ENCODE measurements at places on chromosomes 3 and 15. TPM values are rescaled to one million over a fixed set of nuclear protein-coding genes. Genes with fewer than 3 reads are reported as not detected.

DNA sequence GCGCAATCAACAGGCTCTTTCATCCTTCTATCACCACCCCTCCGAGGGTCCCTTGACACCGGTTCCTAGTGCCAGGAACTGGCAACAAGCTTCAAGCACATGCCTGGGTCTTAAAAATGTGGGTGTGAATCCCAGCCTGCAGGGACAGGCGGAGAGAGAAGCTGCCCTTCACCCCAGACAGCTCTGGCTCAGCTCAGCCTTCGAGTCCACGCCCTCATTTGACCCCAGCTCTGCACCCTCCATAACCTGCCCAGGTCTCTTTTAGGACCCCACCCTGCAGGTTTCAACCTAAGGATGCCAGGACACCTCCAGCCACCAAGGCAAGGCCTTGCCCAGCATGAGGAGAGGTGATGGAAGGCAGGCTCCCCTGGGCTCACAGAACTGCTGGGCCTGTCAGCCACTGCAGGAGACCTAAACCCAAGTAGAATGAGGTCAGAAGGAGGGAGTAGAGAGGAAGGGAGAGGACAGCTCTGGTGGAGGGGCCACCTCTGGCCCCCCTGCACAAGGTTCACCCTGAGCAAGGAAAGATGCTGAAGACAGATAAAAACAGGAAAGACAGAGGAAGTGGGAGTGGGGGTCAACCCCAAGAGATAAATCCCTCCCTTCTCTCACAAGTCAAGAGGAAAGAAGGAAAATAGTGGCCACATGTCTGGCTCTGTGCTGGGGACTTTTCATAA is 2.6 kb upstream of the LOXL1 start:
- peak overlapping the region; percentile 94 for H3K27ac ChIP-seq
- peaks cover 58% of the 10 kb centered on the region for H3K4me1 ChIP-seq
- H3K4me3 ChIP-seq, result peak overlapping the region; percentile 29

DNA sequence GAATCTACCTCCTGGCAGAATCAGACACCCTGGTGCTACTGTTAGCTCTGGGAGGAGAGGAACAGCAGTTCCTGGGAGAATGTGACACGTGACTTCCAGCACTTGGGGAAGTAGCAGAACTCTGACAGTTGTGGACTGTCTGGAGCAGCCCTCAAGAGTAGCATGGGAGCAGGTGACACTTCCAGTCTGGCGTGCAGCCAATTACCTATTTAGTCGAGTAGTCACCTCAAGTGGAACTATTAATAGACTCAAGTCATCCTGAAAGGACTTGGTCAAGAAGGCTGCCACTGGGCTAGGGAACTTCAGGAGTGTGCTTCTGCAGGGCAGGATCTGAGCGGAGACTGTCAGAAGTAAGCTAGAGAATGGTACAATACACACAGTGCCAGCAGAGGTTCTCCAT is 62.3 kb downstream of the MTHFS start:
- no peak overlapping the region for H3K4me3 ChIP-seq
- DNase-seq, result no peak
- no peak overlapping the region for H3K27ac ChIP-seq
- no peaks in the 10 kb centered on the region for H3K36me3 ChIP-seq
- no peaks in the 10 kb centered on the region for H3K27me3 ChIP-seq
- no peaks in the 10 kb centered on the region for H3K4me1 ChIP-seq

- no peak for DNase-seq
- H3K36me3 ChIP-seq, result no peaks in the 10 kb centered on the region
- H3K4me1 ChIP-seq, result no peaks in the 10 kb centered on the region
- no peak overlapping the region for H3K4me3 ChIP-seq
- H3K27ac ChIP-seq, result no peak overlapping the region
- peaks cover 13% of the 10 kb centered on the region for H3K27me3 ChIP-seq
These were observed 7.5 kb upstream of the PCSK6 start for GRCh38 chr15:101497017-101497416.

DNA sequence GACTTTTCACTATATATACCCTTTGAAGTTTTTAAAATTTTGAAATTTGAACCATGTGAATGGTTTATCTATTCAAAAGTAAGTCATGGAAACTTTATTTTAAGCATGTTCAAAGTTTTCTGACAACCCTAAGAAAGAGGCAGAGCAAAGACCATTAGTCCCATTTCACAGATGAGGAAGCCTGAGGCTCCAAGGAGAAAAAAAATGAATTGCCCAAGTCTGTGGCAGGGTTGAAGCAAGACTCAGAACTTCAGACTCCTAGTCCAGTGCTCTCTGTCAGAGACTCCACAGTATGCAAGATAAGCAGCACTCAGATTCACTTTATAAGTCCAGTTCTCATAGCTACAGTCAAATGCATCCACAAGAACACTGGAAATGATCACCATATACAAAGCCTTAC is 4.5 kb downstream of the RAB43 start:
- H3K27me3 ChIP-seq, result no peaks in the 10 kb centered on the region
- H3K4me1 ChIP-seq, result peaks cover 12% of the 10 kb centered on the region
- peaks cover 13% of the 10 kb centered on the region for H3K36me3 ChIP-seq
- H3K27ac ChIP-seq, result no peak overlapping the region

DNA sequence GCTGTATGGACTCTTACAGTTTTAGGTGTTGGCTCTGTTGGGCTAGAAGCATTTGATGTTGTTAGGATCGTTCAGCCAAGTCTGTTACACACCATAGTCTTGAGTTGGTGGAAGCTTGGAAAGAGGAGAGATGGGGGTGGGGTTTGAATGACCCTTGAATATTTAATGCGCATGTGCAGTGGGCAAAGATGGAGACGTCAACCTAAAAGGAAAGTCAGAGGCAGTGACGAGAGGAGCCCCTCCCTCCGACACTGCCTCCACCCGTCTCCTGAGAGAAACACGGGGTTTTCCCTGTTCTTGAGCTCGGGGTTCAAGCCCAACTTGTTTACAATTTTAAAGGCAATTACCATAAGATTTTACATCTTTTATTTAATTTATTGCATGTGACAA is 311.4 kb downstream of the SHQ1 start:
- no peak overlapping the region for H3K4me3 ChIP-seq
- no peaks in the 10 kb centered on the region for H3K36me3 ChIP-seq
- H3K27ac ChIP-seq, result no peak overlapping the region
- DNase-seq, result no peak
- peaks cover 14% of the 10 kb centered on the region for H3K27me3 ChIP-seq
- H3K4me1 ChIP-seq, result no peaks in the 10 kb centered on the region

GRCh38 chr15:100899601-100900000 is 19.6 kb upstream of the LRRK1 start:
- no peak overlapping the region for H3K4me3 ChIP-seq
- H3K27ac ChIP-seq, result no peak overlapping the region
- no peaks in the 10 kb centered on the region for H3K36me3 ChIP-seq
- no peaks in the 10 kb centered on the region for H3K27me3 ChIP-seq

GRCh38 chr3:100113723-100114412 is 433 bp downstream of the FILIP1L start:
- H3K27me3 ChIP-seq, result no peaks in the 10 kb centered on the region
- no peak overlapping the region for H3K27ac ChIP-seq
- H3K4me1 ChIP-seq, result no peaks in the 10 kb centered on the region
- H3K4me3 ChIP-seq, result no peak overlapping the region

GRCh38 chr15:71239592-71240364 is 124.5 kb downstream of the THSD4 start:
- no peaks in the 10 kb centered on the region for H3K27me3 ChIP-seq
- H3K27ac ChIP-seq, result no peak overlapping the region
- no peak for DNase-seq
- peaks cover 4% of the 10 kb centered on the region for H3K4me1 ChIP-seq
- no peaks in the 10 kb centered on the region for H3K36me3 ChIP-seq

- no peaks in the 10 kb centered on the region for H3K36me3 ChIP-seq
- H3K4me3 ChIP-seq, result no peak overlapping the region
- H3K27ac ChIP-seq, result no peak overlapping the region
- H3K4me1 ChIP-seq, result no peaks in the 10 kb centered on the region
- no peaks in the 10 kb centered on the region for H3K27me3 ChIP-seq
These were observed 180.0 kb downstream of the CD47 start for GRCh38 chr3:107910713-107911259.

DNA sequence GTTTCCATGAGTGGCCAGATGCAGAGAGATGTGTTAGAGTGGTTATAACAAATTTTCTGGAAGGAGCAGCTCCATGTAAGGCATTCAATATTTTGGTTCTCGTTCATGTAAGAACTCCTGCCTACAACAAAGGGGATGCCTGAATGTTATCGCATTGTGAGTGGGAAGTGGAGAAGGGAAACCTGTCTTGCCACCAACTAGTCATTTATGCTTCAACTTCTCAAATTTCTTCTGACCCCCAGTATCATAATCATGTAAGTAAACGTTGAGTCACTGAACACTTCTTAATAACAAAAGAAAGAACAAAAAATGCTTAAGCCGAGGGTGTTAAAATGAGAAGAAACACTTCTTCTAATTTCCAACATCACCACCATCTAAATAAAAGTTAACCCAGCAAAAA is 62.0 kb upstream of the MRPL3 start:
- no peak overlapping the region for H3K4me3 ChIP-seq
- no peaks in the 10 kb centered on the region for H3K27me3 ChIP-seq
- H3K4me1 ChIP-seq, result peaks cover 12% of the 10 kb centered on the region

- no peak overlapping the region for H3K27ac ChIP-seq
- DNase-seq, result no peak
- no peaks in the 10 kb centered on the region for H3K36me3 ChIP-seq
These were observed 96.3 kb upstream of the ALDH1A3 start for GRCh38 chr15:100783291-100783690.

DNA sequence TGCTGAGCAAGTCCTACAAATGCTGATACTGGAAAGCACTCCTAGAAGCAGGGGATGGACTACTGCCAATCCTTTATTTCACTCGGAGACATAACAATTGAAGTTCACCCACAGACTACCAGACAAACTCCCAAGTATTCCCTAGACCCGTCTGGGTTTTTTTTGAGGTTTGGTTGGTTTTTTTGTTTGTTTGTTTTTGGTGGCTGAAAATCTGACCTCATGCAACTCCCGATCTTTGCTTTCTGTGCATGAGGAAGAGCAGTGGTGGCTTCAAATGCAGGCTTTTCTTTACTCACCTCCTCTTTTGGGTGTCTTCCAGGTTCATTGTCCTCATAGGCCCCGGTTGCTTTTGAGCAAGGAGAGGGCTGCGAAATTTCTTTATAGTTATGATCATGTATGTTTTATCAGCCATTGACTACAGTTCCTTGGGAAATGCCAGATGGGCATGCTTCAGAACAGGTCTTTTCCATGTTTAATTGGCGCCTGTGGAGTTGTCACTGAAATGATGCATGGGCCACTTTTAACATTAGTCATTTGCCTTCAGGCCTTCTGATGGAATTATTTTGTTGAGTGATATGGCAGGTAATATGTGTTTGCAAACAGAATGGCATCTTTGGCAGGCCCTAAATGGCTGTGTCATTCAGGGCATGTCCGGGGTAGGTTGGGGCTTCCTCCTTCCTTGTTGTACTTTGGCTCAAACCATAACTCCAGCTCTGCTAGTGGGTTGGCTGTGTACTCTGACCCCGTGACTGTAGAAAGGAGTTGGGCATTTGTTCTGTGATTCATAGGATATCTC is 81.3 kb upstream of the ZBED2 start:
- peaks cover 32% of the 10 kb centered on the region for H3K4me1 ChIP-seq
- H3K4me3 ChIP-seq, result peak overlapping the region; percentile 69
- no peak overlapping the region for H3K27ac ChIP-seq
- peak; percentile 75 for DNase-seq
- H3K36me3 ChIP-seq, result no peaks in the 10 kb centered on the region

DNA sequence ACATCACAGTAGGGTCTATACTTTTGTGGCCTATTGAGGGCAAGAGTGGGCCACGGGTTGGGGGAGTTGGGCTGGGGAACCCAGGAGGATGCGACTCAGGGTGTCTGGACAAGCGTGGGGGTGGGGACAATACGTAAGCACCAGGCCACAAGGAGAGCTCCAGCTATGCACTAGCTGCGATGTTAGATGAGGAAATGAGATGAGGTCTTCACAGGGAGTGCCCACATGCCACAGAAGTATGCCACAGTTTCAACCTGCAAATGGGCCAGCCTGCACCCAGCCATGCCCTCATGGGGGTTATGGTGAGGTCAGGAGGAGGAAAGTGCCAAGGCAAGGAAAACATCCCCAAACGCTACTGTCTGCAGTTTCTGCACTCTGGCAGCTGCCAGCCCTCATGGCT is 30.5 kb downstream of the CACNA2D2 start:
- no peaks in the 10 kb centered on the region for H3K27me3 ChIP-seq
- no peak for DNase-seq
- peaks cover 7% of the 10 kb centered on the region for H3K4me1 ChIP-seq
- H3K4me3 ChIP-seq, result no peak overlapping the region
- H3K36me3 ChIP-seq, result no peaks in the 10 kb centered on the region
- no peak overlapping the region for H3K27ac ChIP-seq

The KLHDC8B gene
- 30.2 TPM for total RNA-seq

The CPNE4 gene
- 1.9 TPM for total RNA-seq

The SIDT1 gene
- not detected for total RNA-seq

The CCDC33 gene
- total RNA-seq, result 0.96 TPM

The MYO1E gene
- 244 TPM for total RNA-seq

The PDE12 gene
- 15.3 TPM for total RNA-seq

The ACKR2 gene
- 2.1 TPM for total RNA-seq

The POPDC2 gene
- 2.1 TPM for total RNA-seq

All from astrocyte (in vitro differentiated cells and primary cell).